ENCODE measurements at places on chromosomes 11 and 22.

DNA sequence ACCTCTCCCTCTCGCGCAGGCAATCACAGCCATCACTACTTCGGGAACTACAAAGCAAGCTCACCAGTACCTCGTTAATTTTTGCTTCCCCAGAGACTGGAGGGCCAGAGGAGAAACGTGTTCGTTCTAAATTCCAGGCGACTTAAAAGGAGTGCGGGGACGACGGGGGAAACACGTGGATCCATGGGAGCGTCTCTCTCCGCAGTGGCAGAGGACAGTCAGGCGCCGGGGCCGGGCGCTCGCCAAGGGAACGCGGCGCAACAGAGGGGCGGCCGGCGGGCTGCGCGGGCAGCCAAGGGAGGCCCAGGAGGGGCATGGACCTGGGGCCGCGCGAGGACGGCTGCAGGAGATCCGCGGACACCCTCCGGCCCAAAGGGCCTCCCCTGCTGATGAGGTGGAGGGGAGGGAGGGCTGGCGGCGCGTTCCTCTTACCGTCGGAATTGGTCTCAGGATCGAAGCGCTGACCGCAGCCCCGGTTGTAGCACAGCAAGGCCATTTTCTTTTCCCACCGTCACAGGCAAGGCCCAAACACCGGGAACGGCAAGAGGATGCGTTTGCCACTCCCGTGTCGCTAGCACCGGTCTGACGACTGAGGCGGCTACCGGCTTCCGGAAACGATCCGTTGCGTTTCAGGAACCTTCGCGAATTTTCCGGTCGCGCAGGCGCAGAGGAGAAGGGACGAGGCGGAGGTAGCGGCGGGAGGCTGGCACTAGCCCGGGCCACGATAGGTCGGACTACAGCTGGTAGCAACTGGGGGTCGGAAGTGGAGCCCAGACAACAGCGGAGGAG, at the start of gene CHORDC1:
Gene CHORDC1 (minus strand): TSS at position 591 of the 789 bp plus-strand sequence. CDS start 95 bp downstream, at position 496.
- peak; percentile 87 for DNase-seq

DNA sequence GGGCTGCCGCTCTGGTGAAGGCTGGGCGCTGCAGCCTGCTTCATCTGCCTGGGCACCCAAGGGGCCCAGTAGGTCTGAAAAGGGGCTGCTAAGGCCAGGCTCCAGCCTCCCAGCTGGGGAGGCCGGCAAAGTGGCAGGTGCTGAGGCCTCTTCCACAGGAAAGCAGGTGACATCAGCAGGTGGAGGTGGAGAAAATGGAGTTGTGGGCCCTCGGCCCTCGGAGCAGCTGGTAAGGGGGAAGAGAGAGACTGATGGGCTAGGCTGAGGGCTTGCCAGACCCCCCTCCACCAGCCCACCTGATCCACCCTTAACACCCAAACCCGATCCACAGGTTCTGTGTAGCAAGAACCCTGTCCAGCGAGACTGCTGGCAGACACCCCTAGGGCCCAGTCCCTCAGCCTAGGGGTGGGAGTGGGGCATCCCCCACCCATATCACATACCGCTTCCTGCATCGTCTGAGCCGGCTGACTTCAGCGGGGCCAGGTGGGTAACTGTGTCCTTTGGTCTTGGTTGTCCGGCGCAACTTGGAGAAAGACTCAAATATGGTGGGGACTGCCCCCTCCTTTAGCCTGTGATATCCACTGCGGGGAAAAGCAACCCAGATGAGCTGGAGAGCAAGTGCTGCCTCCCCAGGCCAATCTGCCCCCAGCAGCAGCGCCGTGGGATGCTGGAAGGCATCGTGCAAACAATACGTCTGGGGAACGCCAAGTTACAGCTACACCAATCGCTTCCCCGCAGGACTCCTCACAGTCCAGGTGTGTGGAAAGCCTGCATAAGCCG, 1.5 kb downstream of the THAP7 start:
- no peak for DNase-seq

- no peak for DNase-seq
Observed at GRCh38 chr11:115194802-115195110, 309.5 kb downstream of the CADM1 start.

GRCh38 chr11:60918251-60918938, 4.4 kb downstream of the TMEM109 start:
- DNase-seq: no peak

DNA sequence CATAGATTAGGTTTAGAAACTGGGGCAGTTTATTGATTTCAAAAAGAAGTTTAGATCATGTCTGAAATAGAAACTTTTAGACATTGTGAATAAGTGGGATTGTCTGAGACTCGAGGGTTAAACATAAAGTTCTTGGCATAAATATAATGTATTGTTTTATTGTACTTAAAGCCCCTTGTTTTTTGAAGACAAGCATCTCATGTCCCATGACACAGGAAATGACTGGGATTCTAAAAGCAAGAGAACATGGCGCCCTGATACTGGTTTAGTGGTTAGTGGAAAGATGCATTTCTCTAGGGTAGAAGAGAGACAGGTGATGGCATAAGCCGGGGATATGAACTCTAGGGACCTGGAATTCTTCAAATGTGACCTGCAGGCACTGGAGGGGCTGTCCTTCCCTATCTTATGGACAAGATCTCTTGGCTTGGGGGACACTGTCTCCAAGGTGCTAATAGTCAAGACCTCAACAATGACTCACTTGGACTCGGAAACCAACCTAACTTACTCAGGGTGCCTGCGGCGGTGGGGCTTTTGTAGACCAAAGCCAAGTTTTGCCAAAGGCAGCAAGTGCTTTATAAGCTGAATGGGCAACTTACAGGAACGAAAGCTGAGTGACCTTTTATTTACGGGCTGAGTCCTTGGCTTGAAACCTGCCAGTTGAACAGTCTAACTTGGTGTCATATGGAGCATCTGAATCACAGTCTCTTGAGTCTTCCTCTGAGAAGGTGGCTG, 48.2 kb downstream of the UBASH3B start:
- no peak for DNase-seq

GRCh38 chr22:36486619-36487384, 5.4 kb upstream of the TXN2 start:
- peak; percentile 3 for DNase-seq

DNA sequence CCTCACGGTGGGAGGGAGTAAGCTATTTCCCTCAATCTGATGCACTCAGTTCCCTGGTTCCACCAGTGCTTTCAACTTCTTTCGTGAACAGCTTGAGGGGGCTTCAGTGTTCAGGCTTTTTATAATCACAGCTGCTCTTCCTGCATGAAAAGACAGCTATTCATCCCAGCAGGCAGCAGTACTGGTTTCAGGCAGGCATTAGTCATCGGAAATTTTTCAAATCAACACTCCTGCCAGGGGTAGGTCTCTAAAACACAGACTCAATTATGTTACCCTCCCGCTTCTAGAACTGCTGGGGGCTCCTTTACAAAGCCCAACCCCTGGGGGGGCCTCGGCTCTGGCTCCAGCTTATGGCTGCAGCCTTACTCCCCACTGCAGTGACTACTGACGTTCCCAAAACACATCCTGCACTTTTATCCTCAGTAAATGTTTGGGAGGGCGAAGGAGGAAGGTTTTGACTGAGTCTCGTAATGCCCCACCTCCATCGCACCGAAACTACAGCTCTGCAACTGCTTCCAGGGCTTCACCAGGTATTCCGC, 5.8 kb downstream of the POLDIP3 start:
- no peak for DNase-seq

GRCh38 chr11:33674035-33674814, 26.4 kb downstream of the C11orf91 start:
- no peak for DNase-seq

GRCh38 chr11:94583866-94584500, 16.8 kb downstream of the PIWIL4 start:
- DNase-seq: no peak

- no peak for DNase-seq
Observed at GRCh38 chr11:72079819-72080325, 470 bp downstream of the NUMA1 start.

GRCh38 chr11:18707811-18708340, 9.3 kb downstream of the TMEM86A start:
- DNase-seq: no peak

DNA sequence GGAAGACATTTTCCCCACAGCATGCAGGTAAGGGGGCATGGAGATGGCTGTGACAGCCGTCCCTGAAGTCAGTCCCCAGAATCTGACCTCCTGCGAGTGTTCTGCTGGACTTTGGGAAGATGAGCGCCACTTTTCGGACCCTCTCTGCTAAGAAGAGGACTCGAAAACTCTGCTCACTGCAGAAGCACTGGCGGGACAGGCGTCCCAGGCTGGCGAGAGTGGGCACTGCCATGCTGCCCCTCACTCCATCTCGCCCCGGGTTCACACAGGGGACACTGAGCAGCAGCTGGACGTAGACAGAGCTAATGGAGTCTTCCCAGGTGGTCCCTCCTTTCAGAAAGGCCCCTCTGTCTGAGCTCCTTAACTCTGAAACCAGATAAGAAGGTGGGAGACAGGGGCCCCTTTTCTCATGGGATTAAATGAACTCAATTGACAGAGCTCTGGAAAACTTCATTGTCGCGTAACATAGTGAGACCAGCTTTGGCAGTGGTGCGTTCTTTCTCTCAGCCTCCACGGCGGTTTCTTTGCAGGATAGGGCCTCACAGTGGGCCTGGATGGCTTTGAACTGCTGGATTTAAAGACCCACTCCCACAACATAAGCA, 4.8 kb downstream of the ADAMTS8 start:
- no peak for DNase-seq

Measured in NCI-H1105 treated with DMSO at 0.1 percent for 48 hours (cell line).